ENCODE measurements at places on chromosomes 2 and 18.
A peak's percentile ranks its signal among the peaks of the same experiment; 100 is the strongest.

DNA sequence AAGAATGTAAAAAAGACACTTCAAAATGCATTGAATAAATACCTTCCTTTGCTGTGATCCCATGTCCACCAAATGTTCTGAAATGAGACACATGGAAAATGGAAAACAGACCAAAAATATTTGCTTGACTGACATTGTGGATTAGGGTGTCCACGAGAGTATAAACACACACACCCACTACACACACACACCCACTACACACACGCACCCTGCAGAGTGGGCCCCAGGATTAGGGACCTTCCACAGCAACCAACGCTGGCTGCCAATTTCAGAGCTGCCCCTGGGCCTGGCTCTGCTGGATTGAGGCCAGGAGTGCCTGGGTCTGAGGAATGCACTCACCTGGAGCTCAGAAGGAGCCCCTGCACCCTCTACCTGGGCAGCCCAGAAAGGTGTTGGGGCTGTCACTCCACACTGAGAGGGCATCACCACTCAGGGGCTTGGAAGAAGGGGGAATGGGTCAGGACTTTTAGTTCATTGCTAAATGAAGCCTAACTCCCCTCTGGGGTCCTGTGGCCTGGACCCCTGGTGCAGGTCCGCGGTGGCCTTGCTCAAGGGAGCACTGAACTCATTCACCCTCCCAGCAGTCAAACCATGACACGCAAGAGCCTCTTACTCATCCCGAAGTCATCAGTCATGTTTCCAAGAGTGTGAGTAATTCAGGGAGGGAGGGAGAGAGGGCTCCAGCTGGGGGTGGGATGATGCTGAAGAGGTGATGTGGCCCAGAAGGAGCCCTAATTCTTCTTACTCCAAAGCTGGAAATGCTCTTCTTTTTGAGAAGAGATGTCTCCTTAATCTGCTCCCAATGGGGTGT lies 50.2 kb upstream of the PLB1 start:
- DNase-seq, result peak; percentile 98

DNA sequence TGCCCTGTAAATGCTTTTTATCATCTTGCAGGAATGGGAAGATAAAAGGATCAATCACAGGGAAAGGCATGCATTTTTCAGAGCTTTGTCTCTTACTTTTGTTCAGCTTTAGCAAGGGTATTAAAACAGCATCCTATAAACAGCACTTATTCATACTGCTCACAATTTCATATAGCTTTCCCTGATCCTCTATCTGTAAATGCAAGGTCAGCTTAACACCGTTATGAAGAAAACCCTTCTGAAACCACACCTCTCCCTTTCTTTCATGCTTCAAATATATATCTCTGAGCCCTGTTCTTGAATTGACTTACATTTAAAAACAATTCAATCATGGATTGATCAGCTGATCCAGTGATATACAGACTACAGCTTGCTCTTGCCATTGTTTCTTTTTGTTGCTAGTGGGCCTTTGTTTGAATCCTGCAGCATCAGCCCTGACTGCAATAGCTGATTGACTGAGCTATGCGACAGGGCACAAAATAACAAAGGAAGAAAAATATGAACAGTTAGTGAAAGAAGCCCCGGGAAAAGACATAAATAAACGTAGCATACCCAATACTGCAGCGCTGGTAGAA lies 795.5 kb upstream of the CDH2 start:
- DNase-seq, result no peak

DNA sequence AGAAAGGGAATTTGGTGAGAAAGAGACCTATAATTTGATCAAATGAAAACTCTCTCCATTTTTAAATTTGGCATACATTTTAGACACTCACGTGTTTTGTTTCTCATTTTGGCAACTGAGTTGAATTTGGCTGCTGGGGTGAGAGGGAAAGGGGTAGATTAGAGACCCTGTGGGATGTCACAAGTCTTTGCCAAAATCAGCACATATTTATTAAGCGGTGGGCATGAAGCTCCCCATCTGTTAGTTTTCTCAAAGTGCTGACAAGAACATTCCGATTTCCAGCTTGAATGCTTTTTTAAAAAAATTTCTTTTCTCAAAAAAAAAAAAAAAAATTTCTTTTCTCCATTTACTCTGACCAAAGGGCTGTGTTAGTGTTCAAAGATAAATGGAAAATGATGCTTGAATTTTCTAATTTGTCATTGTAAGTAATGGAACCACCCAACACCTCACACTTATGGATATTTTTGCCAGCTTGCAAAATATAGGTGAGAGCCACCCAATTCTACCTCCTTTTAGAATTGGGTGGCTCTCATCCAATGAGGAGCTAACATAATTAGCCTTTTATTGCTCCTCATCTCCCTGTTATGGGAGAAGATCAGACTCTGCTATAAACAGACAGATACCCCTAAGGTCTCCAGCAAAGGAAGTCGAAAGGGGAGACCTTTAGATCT lies 222.9 kb upstream of the FN1 start:
- no peak for DNase-seq

GRCh38 chr2:102618452-102619413 lies 620 bp upstream of the SLC9A2 start:
- peak; percentile 0 for DNase-seq

DNA sequence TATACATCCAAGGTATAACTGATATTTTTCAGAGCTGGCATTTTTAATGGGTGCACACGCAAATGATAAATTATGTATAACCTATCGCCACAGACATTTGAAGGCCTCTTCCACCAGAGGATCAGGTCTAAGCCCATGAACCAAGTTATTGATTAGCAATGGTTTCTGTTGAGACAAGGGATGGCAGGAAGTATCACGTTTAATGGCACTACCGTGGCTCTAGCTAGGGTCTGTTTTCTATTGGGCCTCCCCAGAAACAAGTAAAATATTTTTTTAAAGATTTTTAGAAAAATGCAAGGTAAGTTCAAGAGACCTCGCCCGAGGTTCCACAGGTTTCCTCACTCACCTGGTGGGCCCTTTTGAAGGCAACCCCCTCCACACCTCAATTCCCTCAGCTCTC lies 667 bp downstream of the GFPT1 start:
- no peak for DNase-seq

DNA sequence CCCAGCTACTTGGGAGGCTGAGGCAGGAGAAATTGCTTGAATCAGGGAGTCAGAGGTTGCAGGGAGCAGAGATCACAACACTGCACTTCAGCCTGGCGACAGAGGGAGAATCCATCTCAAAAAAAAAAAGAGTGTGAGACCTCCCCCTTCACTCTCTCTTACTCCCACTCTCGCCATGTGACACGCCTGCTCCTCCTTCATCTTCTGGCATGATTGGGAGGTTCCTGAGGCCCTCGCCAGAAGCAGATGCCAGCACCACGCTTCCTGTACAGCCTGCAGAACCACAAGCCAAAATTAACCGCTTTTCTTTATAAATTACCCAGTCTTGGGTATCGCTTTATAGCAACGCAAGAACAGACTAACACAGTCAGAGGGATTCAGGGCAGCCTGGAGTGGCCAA lies 66.3 kb upstream of the CREB1 start:
- DNase-seq, result no peak

DNA sequence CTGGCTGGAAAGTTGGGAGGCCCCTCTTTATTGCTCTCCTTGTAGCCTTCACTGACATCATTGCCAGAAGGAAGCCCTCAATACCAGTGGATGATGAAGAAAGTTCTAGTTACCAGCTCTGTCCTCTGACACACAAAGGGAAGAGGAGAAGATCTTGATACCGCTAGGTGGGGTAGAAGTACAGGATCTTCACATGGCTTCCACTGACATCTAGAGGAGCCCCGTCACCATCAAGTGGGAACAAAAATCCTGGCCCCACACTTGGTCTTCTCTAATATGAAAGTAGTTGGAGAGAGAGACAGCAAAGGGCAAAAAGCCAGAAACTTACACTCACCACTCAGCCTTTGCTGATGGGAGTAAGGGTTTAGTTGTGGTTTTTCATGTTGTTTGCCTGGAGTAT lies 12.4 kb downstream of the XIRP2 start:
- DNase-seq, result peak; percentile 1

- DNase-seq, result peak; percentile 13
Measured at GRCh38 chr2:122136056-122136455, 380.6 kb downstream of the TSN start.

- peak; percentile 74 for DNase-seq
Measured at GRCh38 chr18:715626-716025, 3.2 kb upstream of the ENOSF1 start.

DNA sequence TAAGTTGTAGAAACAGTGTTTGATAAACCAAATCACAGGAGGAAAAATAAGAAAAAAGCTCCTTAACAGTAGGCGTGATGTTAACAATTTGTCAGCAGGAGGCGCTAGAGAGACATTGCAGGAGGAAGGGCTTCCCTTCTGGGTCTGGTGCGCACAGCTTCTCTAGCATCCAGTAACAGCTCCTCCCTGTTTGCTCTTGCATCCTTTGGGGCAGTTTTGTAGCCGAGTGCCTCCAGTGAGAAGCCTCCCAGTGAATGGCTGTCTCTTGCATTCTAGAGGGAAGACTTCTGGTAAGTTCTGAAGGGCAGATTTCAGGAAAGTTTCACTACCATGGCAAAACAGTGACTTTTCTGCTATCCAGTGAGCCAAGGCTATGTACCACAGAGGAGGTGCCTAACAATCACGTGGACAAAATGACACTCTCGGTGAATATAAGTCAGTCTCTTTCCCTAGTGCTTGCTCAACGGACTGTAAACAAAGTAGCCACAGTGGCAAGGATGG lies 9.5 kb upstream of the ZNF396 start:
- DNase-seq, result peak; percentile 67

- DNase-seq, result peak; percentile 51
Measured at GRCh38 chr2:224046752-224047151, 7.7 kb upstream of the SERPINE2 start.

DNA sequence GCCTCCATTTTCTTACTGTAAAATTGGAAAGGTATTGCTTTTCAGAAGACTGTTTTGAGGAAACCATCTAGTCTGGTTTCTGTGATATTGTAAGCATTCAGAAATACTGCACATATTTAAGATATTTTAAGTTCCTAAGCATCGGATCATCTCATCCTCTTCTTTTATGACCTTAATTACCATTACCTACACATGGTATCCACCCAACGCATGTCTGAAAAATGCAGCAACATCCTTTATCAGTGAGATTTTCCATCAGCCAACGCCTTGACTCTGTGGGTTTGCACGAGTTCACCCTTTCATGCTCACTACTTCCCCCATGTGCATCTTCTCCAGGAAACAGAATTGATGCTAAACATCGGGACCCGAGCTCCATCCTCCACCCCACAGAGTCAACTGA lies 84.3 kb downstream of the COL4A4 start:
- DNase-seq, result peak; percentile 40

DNA sequence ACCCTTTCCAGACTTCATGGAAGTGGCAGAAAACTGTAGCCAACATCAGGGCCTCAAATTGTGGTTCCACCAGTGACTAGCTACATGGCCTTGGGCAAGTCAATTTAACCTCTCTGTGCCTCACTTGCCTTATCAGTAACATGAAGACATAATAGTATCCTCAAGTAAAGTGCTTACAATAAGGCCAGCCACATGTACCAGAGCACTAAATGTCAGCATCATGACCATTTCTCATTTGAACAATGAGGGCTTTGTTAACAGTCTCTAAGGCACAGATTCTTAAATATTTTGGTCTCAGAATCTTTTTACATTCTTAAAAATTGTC lies 5.8 kb upstream of the KCMF1 start:
- DNase-seq, result no peak

- no peak for DNase-seq
Measured at GRCh38 chr18:13463526-13464210, 245.1 kb downstream of the LDLRAD4 start.

DNA sequence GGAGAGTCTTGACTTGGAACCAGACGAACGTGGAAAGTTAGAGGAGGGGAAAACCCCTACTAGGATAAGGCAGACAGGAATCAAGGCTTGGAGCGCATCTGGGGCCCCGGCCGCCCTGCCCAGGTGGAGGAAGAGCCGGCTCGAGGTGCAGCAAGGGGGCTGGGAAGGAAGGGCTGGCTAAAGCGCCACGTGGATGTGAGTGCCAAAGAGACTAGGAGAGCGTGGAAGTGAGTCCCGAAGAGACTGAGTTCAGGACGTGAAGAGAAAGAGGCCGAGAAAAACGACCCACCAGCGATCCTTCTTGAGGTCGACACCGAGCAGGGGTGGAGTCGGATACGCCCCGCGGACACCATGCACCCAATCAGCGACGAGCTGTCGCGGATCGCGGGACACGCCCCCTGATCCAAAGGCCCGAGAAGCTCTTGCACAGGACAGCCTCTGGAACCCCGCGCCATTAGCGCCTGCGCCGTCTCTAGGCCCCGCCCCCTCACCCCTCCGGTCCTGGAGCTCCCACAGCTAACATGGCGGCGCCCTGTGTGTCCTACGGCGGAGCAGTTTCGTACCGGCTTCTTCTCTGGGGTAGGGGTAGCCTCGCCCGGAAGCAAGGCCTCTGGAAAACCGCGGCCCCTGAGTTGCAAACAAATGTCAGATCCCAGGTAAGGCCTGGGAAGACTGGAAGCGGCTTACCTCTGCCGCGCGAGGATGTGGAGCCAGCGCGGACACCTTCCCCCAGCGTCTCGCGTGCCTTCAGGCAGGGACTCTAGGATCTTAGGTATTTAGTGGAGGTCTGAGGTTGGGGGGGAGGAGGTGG lies at the start of gene MRPS9:
Gene MRPS9 (plus strand): TSS at position 498 of the 811 bp plus-strand sequence. CDS start 24 bp downstream, at position 522.
- peak; percentile 97 for DNase-seq

GRCh38 chr2:54461261-54461660 lies 5.1 kb downstream of the SPTBN1 start:
- DNase-seq, result peak; percentile 46

DNA sequence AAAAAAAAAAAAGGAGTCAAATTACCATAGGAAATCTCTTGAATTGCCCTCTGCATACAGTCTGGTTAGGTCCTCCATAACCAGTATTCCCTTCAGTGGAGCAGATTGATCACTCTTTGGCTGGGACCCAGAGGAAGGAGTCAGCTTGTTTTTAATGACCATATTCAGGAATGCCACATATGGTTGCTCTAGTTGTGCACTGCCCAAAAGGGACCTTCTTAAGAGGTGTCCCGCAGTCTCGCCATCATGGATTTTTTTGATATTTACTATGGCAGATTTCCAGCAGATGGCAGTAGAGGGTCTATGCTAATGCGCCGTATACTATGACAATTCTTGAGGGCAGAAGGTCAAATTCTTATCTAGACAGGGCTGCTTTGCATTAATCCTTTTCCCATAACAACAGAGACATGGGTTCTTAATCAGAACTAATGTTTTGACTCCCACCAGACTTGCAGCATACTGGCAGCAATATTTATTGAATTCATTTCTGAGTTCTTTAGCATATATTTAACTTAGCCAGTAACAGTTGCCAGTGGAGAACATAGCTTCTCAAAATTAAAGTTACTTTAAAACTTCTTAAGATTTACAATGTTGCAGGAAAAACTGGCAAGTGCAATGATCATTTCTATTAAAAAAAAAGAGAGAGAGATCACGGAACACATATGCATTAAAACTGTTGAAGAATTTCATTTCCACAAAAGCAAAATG lies 31.8 kb upstream of the INPP4A start:
- DNase-seq, result peak; percentile 55

- DNase-seq, result no peak
Measured at GRCh38 chr2:233023007-233023760, 9.3 kb upstream of the NEU2 start.

Measured in fibroblast of skin of right biceps (primary cell).